ENCODE measurements at places on chromosomes 7 and 10.

GRCh38 chr10:114544045-114544659 is 113.9 kb downstream of the ABLIM1 start:
- peak; percentile 91 for DNase-seq

DNA sequence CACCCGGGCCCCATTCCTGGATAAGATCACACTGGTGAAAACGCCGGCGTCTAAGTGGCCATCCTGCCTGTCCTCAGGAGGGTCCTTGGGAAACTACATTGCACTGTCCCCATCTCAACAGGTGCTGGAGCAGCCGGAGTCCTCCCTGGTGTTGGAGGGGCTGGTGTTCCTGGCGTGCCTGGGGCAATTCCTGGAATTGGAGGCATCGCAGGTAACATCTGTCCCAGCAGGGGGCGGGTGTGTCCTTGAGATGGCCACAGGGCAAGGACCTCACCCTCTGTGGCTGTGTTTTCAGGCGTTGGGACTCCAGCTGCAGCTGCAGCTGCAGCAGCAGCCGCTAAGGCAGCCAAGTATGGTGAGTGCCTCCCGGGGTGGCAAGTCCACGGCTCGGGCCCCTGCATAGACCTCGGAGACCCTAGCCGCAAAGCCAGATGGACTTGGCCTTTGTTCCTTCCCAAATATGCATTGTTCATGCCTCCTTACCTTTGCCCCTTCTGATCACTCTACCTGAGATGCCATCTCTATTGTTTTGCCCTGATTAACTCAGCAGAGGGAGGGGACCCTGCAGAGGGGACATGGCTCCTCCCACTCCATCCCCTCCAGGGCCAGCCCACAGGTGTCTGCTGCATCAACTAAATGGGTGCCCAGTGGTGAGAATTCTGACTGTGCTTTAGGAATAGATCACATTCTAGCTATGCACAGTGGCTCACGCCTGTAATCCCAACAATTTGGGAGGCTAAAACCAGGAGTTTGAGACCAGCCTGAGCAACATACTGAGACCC is 23.8 kb downstream of the ELN start:
- H3K4me3 ChIP-seq, result no peak overlapping the region
- no peaks in the 10 kb centered on the region for H3K36me3 ChIP-seq
- H3K27ac ChIP-seq, result no peak overlapping the region
- no peaks in the 10 kb centered on the region for H3K4me1 ChIP-seq

GRCh38 chr10:792083-792791 is 102.8 kb upstream of the DIP2C start:
- DNase-seq, result no peak
- peaks cover 3% of the 10 kb centered on the region for H3K36me3 ChIP-seq
- H3K27me3 ChIP-seq, result peaks cover 17% of the 10 kb centered on the region
- H3K4me1 ChIP-seq, result peaks cover 2% of the 10 kb centered on the region

GRCh38 chr10:44310762-44311562 is 73.9 kb downstream of the CXCL12 start:
- H3K4me1 ChIP-seq, result peaks cover 7% of the 10 kb centered on the region
- peaks cover 13% of the 10 kb centered on the region for H3K27me3 ChIP-seq
- H3K4me3 ChIP-seq, result no peak overlapping the region
- DNase-seq, result peak; percentile 70

DNA sequence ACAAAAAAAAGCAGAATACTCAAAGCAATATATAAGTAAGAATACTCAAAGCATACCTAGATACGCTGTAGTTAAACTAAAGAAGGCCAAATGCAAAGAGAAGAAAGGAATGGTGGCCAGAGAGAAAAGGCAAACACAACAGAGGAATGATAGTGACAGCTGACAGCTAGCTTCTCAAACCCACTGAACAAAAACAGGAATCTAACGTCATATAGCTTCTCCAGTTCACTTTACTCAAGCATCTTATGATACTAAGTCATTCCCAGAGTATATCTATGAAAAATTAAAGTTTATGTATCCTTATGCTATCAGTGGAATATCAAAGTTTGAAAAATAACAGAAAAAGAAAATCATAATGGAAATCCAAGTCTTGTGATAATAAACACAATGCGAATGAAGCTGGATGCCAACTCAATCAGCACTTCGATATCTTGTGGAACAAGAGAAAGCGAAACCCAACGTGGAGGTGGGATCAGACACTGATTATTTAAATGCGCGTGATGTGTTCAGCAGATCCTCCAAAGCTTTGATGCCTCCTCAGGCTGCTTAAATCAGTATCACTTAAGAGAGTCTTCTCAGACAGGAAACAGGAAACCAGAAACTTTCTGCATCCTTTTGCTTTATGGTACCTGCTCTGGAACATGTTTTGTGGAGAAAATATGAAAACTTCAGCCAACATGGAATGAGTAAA is 102.8 kb downstream of the PIP4K2A start:
- peak overlapping the region; percentile 93 for H3K27ac ChIP-seq
- H3K4me3 ChIP-seq, result peak overlapping the region; percentile 63
- H3K36me3 ChIP-seq, result peaks cover 53% of the 10 kb centered on the region

GRCh38 chr7:35646289-35647023 is 48.5 kb downstream of the HERPUD2 start:
- H3K27ac ChIP-seq, result no peak overlapping the region
- H3K4me3 ChIP-seq, result no peak overlapping the region
- peaks cover 39% of the 10 kb centered on the region for H3K36me3 ChIP-seq
- H3K27me3 ChIP-seq, result no peaks in the 10 kb centered on the region
- peaks cover 21% of the 10 kb centered on the region for H3K4me1 ChIP-seq

DNA sequence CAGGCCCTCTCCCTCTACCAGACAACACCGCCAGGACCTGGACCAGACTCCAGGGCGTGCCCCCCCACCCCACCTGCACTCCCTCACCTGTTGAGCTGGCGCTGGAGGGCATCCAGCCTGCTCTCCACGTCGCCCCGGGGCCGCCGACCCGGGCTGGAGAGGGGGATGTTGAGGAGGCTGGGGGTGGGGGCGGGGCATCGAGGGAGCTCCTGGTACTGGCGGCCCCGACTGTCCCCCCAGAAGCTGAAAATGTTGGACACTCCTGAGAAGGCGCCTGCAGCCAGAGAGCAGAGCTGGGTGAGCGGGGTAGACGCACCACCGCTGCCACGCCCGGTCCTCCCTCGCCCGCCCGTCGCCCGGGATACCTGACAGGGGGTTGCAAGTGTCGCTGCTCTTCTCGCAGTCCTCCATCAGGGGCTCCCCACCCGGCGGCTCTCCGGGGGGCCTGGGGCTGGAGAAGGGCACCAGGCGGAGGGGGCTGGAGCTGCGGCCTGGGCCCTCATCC is 30.8 kb downstream of the KCNH2 start:
- H3K36me3 ChIP-seq, result no peaks in the 10 kb centered on the region
- H3K27ac ChIP-seq, result no peak overlapping the region
- no peak overlapping the region for H3K4me3 ChIP-seq
- peaks cover 13% of the 10 kb centered on the region for H3K4me1 ChIP-seq
- H3K27me3 ChIP-seq, result peaks cover 50% of the 10 kb centered on the region
- DNase-seq, result peak; percentile 19

DNA sequence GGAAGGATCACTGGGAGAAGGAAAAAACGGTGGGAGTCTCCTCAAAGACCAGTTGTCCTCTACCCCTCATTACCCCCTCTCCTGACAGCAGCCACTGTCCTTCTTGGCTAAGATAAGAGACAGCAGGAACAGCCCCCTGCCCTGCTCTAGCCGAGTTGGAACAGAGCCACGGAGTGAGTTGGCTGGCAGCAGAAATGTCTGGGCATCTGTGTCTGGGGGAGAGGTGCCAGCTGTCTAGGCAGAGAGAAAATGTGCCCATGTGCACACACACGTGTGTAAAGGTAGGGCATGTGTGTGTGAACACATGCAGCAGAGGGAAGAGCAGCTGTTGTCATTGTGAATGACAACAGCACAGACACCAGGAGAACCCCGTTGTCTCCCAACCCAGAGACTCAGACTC is 9.4 kb upstream of the HILPDA start:
- no peaks in the 10 kb centered on the region for H3K4me1 ChIP-seq
- no peak overlapping the region for H3K27ac ChIP-seq
- no peak for DNase-seq
- H3K4me3 ChIP-seq, result no peak overlapping the region
- peaks cover 22% of the 10 kb centered on the region for H3K27me3 ChIP-seq

DNA sequence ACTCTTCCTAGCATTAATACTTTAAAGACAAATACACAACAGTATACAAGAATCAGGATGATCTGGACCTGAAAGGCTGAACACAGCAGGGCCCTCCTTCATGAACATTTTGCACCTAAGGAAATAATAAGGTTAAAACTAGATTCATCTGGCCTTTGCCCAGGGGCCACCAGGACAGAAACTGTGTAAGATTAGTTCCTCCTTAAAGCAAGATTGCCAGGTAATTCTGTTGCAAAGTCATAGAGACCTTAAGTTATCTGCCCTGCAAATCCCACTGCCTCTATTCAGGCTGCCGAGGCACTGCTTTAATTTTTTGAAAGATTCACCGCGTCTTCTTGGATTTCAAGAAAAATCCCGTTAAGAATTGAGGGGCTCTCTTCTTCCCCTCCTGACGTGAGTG is 1.6 kb upstream of the KIAA1217 start:
- H3K36me3 ChIP-seq, result no peaks in the 10 kb centered on the region
- DNase-seq, result no peak
- no peak overlapping the region for H3K27ac ChIP-seq
- H3K27me3 ChIP-seq, result peaks cover 43% of the 10 kb centered on the region
- H3K4me1 ChIP-seq, result peaks cover 12% of the 10 kb centered on the region
- H3K4me3 ChIP-seq, result no peak overlapping the region

- no peak for DNase-seq
- H3K27me3 ChIP-seq, result no peaks in the 10 kb centered on the region
- H3K4me3 ChIP-seq, result no peak overlapping the region
Observed at GRCh38 chr7:4109481-4110110, 572.5 kb upstream of the FOXK1 start.

DNA sequence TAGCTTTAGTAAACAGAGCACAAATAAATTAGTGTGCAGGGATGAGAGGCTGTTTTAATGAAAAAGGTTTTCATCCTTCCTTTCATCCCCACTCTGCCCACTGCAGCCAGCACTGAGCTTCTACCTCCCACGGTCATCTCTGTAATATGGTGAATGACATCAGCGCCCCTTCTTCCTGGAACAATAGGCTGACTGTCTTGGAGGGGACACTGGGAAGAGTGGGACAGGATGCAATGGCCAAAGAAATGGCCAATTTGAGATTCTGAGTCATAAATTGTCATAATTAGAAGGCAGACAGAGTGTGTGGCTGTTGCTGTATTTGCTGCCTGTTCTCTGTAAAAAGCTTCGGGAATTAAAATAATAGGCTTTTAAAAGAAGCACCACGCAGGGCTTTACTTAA is 126.7 kb upstream of the CALN1 start:
- H3K4me3 ChIP-seq, result no peak overlapping the region
- DNase-seq, result no peak
- H3K36me3 ChIP-seq, result no peaks in the 10 kb centered on the region
- H3K4me1 ChIP-seq, result no peaks in the 10 kb centered on the region

- no peak overlapping the region for H3K4me3 ChIP-seq
- H3K36me3 ChIP-seq, result no peaks in the 10 kb centered on the region
- no peak overlapping the region for H3K27ac ChIP-seq
- no peaks in the 10 kb centered on the region for H3K27me3 ChIP-seq
- no peaks in the 10 kb centered on the region for H3K4me1 ChIP-seq
Observed at GRCh38 chr7:132817949-132818348, 241.7 kb upstream of the PLXNA4 start.

DNA sequence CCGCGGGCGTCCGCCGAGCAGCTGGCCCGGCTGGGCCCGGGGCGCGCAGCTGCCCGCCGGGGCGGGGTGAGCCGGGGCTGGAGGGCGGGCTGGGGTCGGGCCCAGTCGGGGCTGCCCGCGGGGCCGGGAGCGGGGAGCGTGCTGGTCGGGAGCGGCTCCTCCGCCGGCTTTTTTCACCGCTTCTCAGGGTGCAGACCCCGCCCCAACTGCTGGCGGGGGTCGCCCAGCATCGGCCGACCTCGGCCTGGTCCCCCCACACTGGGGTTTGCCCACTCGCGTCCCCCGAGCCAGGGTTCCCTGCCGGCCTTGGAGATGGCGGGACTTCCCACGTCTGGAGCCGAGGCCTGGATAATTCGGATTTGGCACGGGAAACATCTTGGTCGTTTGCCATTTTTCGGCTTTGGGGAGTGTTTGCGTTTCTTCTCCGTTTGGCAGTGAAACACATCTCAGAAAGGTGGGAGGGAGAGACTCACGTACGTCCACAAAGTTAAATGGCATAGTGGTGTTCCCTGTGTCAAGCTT is 432 bp downstream of the TMEM248 start:
- DNase-seq, result peak; percentile 25
- peak overlapping the region; percentile 96 for H3K4me3 ChIP-seq
- peaks cover 39% of the 10 kb centered on the region for H3K4me1 ChIP-seq
- no peaks in the 10 kb centered on the region for H3K27me3 ChIP-seq

GRCh38 chr10:93723153-93723552 is 20.8 kb upstream of the FRA10AC1 start:
- DNase-seq, result no peak
- H3K4me3 ChIP-seq, result no peak overlapping the region
- peaks cover 32% of the 10 kb centered on the region for H3K27me3 ChIP-seq
- no peak overlapping the region for H3K27ac ChIP-seq
- H3K36me3 ChIP-seq, result no peaks in the 10 kb centered on the region

GRCh38 chr7:12965767-12966166 is 278.3 kb downstream of the ARL4A start:
- no peak for DNase-seq
- H3K4me3 ChIP-seq, result no peak overlapping the region
- no peak overlapping the region for H3K27ac ChIP-seq
- no peaks in the 10 kb centered on the region for H3K27me3 ChIP-seq

DNA sequence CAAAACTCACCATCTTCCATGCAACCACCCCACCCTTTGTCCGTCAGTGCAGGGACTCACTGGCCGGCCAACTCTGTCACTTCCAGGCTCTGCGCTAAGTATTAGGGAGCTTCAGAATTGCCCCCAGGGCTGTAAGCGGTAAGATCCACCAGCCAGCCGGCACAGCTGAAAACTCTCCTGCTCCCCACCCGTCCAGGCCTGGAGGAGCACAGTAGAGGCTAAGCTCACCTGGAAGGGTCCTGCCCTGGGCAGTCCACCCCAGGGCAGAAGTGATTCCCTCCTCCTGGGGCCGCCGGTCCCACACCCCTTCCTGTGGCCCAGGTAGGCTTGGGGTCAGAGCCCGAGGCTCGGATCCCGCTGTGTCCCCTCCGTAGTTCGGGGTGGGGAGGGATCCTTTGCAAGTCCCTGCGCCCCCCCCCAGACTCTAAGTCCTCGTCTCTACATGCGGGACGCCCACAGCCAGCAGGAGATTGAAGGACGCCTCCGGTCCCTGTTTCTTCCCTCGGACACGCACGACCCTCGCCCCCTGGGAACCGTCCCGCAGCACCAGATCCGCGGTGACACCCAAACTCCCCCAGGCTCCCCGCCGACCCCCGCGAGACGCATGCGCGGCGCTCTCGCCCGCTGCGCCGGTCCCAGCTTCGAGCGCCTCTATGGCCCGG is 138.9 kb downstream of the ARHGAP22 start:
- peak; percentile 5 for DNase-seq
- H3K4me1 ChIP-seq, result peaks cover 6% of the 10 kb centered on the region
- H3K27me3 ChIP-seq, result peaks cover 3% of the 10 kb centered on the region

DNA sequence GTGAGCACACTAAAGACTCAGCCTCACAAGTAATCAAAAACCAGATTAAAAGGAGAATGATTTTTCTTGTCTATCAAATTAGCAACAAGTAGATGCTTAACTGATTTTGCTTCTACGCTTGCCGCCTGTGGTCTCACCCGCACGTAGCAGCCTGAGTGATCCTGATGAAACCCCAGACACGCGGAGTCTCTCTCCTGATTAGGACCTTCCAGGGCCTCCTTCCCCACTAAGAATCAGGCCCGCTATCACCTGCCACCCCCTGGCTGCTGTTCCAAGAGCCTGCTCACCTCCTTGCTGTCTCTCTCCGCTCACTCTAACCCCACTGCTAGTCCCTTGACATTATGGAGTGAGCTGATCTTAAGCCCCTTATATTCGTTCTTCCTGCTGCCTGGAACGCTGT is 325.9 kb upstream of the NRP1 start:
- no peak overlapping the region for H3K27ac ChIP-seq
- no peaks in the 10 kb centered on the region for H3K4me1 ChIP-seq
- H3K4me3 ChIP-seq, result no peak overlapping the region

- no peak for DNase-seq
- H3K27me3 ChIP-seq, result peaks cover 3% of the 10 kb centered on the region
- H3K4me3 ChIP-seq, result no peak overlapping the region
Observed at GRCh38 chr7:17996442-17997223, 31.0 kb downstream of the PRPS1L1 start.

All from activated naive CD4-positive, alpha-beta T cell treated with anti-CD3 and anti-CD28 coated beads, Interleukin-2, amount 10 ng/mL, durations not matched to agents 7 days and 5 days (primary cell).